Esophagus squamous epithelium (tissue), 5 donors: ENCODE measurements at places on chromosomes 4 and X.

DNA sequence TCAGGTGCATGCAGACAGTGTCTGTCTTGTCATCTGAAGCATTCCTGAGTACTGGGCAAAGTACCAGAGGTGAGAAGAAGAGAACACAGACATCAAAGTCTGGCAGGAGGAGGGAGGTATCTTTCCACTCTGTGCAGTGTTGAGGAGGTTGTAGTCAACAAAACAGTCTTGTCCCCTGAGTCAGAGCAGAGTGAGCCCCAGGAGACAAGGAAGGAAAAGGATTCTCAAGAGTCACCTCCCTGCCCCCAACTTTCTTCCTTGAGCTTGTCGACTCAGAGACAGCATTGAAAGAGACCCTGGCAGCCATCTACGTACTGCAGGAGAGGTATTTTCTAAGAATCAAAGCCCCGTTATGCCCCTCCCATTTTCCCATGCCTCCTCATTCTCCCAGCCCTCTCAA lies 4.4 kb upstream of the SRPX start:
- peaks cover 5% of the 10 kb centered on the region for H3K27me3 ChIP-seq
- no peak overlapping the region for H3K4me3 ChIP-seq
- H3K36me3 ChIP-seq = no peaks in the 10 kb centered on the region
- peaks cover 10% of the 10 kb centered on the region for H3K4me1 ChIP-seq

- peaks cover 58% of the 10 kb centered on the region for H3K4me1 ChIP-seq
- no peak overlapping the region for H3K4me3 ChIP-seq
- DNase-seq = no peak
- H3K27me3 ChIP-seq = no peaks in the 10 kb centered on the region
Observed at GRCh38 chr4:124708517-124709300, 3.8 kb downstream of the ANKRD50 start.

DNA sequence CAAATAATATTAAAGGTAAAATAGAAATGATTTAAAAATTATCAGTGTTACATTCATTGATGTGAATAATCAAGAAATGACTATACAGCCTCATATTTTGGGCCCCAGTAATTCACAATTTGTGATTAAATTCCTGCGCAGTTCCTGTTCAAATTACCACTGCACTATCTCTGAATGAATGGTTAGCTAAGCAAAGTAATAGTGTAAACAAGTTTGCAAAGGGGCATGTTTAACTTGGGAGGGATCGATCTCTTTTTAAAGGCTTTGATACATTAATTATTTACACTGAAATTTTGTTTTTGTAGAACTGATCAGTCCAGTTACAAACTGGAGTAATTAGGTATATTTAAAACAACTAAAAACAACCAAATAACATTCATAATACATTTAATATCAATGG lies 784.4 kb downstream of the RPA4 start:
- no peak for DNase-seq
- no peaks in the 10 kb centered on the region for H3K27me3 ChIP-seq
- no peaks in the 10 kb centered on the region for H3K36me3 ChIP-seq
- no peak overlapping the region for H3K4me3 ChIP-seq
- no peak overlapping the region for H3K27ac ChIP-seq

- H3K4me1 ChIP-seq = no peaks in the 10 kb centered on the region
- H3K4me3 ChIP-seq = no peak overlapping the region
- H3K27ac ChIP-seq = no peak overlapping the region
- H3K36me3 ChIP-seq = no peaks in the 10 kb centered on the region
- no peaks in the 10 kb centered on the region for H3K27me3 ChIP-seq
Observed at GRCh38 chr4:34323549-34324320, 1920.6 kb downstream of the ARAP2 start.

DNA sequence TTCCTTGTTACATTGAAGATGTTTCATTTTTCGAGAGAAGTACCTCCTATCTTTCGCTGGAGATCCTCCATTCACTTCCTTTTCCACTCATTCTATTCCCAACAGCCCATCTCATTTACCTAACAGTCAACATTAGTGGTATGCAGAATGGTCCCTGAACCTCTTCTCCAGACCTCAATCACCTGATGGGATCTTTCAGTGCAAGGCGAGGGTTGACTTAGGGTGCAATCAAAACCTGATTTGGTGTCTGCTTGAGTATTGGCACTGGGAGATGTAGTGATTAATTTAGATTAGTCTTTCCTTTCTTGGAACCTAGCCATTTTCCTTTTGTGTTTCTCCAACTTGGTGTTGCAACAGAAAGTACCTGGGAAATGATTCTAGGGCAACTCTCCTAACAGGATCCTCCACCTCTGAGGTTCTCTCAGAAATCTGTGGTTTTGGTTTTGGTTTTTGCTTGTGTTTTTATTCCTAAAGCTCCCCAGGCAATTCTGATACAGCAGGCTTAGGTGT lies 18.4 kb downstream of the DDX3X start:
- H3K36me3 ChIP-seq = peaks cover 9% of the 10 kb centered on the region
- H3K27me3 ChIP-seq = no peaks in the 10 kb centered on the region
- H3K27ac ChIP-seq = no peak overlapping the region
- no peak overlapping the region for H3K4me3 ChIP-seq
- peaks cover 22% of the 10 kb centered on the region for H3K4me1 ChIP-seq

GRCh38 chr4:137443031-137443800 lies 89.1 kb downstream of the PCDH18 start:
- no peaks in the 10 kb centered on the region for H3K4me1 ChIP-seq
- DNase-seq = no peak
- H3K36me3 ChIP-seq = no peaks in the 10 kb centered on the region
- no peak overlapping the region for H3K4me3 ChIP-seq
- no peak overlapping the region for H3K27ac ChIP-seq

DNA sequence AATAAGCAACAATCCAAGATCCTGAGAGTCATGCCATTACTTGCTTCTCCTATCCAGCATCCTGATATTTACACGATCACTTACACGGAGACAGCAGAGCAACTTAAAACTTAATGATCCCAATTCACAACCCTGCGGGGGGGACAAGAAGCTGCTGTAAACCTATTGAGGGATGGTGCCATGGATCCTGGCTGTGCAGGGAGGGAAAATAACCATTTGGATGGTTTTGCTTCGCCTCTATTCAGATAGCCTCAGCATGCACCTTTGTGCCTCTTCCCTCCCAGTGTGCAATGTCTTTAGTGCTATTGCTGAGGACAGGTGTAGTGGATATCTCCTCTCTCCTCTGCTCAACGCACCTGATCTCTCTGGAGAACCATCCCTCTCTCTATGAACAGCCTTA lies 89.7 kb upstream of the PPARGC1A start:
- H3K4me1 ChIP-seq = no peaks in the 10 kb centered on the region
- H3K4me3 ChIP-seq = no peak overlapping the region
- no peaks in the 10 kb centered on the region for H3K36me3 ChIP-seq
- no peaks in the 10 kb centered on the region for H3K27me3 ChIP-seq

DNA sequence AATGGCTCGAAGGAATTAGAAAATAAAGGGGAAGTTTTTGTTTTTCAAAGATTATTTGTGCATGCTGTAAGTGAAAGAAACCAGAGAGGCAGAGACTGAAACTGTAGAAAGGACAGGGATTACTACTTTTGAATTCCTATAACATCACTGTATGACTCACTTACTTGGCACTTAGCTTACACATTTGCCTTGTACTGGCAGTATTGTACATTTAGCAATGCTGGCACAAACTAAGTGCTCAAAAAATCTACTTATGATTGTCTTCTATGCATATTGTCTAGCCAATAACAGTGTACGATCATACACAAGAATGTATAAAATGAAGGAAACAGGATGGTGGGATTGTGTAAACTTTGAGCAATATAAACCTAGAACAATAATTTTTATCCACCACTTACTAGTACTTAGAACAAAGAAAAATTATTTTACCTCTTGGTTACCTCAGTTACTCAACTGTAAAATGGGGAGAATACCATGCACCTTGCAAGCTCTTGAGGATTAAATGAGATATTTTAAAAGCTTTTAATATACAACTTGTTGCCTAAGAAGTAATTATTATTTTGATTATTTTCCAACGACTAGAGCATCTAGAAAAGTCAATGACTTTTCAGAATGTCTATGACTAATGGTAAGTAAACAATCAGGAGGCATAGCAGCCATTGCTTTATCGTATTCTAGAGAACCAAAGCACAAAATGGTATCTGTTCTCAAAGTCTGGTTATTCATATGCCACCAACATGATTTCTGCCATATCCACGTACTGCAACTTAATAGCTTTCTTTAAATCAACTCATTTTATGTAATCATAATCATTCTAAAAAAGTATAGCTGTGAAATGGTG lies 4.7 kb downstream of the FAM120C start:
- no peak overlapping the region for H3K4me3 ChIP-seq
- no peak for DNase-seq
- peak overlapping the region; percentile 7 for H3K27ac ChIP-seq
- H3K36me3 ChIP-seq = no peaks in the 10 kb centered on the region
- no peaks in the 10 kb centered on the region for H3K27me3 ChIP-seq

DNA sequence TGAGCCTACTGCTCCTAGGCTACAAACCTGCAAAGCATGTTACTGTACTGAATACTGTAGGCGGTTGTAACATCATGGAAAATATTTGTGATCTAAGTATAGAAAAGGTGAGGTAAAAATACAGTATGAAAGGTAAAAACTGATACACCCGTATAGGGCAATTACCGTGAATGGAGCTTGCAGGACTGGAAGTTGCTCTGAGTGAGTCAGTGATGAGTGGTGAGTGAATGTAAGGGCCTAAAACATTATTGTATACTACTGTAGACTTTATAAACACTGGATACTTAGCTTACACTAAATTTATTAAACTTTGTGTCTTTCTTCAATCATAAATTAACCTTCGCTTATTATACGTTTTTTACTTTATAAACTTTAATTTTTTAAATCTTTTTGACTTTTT lies 3.7 kb downstream of the KIF4A start:
- peaks cover 5% of the 10 kb centered on the region for H3K4me1 ChIP-seq
- no peaks in the 10 kb centered on the region for H3K36me3 ChIP-seq
- H3K27me3 ChIP-seq = no peaks in the 10 kb centered on the region
- no peak for DNase-seq
- H3K4me3 ChIP-seq = no peak overlapping the region

DNA sequence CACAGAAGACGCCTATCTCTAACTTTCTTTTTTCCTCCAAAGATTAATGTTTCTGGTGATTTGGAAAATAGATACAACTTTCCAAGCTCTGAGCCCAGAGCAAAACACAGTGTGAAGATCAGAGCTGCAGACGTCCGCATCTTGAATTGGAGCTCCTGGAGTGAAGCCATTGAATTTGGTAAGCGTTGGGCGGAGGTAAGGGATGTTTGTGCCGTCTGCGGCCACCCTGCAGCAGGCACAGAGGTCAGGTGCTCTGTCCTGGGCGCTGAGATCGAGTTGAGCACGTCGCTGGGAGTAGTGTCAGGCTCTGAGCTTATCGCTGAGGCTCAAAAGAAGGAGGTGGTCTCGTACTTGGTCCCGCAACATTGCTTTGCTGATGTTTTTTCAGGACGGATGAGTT lies 31.8 kb downstream of the CSF2RA start:
- no peaks in the 10 kb centered on the region for H3K36me3 ChIP-seq
- no peak overlapping the region for H3K27ac ChIP-seq
- no peak overlapping the region for H3K4me3 ChIP-seq
- no peaks in the 10 kb centered on the region for H3K4me1 ChIP-seq

DNA sequence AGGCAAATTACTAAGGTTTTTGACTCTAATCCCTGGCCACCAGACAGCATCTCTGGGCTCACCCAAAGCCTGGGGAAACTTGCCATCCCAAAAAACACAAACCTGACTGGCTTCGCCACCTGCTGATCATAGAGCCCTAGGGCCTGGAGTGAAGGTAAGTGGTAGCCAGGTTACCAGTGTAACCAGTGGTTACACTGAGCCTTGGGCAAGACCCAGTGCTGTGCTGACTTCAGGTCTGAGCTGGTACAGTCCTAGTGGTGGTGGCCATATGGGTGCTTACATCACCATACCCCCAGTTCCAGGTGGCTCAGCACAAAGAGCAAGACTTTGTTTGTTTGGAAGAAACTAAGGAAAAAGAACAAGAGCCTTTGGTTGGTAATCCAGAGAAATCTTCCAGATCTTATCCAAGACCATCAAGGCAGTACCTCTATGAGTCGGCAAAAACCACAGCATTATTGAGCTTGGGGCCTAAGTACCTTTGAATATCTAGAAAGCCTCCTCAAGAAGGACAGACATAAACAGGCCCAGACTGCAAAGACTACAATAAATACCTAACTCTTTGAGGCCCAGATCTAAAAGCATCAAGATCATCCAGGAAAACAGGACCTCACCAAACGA lies 13.7 kb downstream of the MED14 start:
- no peak overlapping the region for H3K27ac ChIP-seq
- no peaks in the 10 kb centered on the region for H3K27me3 ChIP-seq
- H3K4me3 ChIP-seq = no peak overlapping the region
- peaks cover 16% of the 10 kb centered on the region for H3K36me3 ChIP-seq
- H3K4me1 ChIP-seq = no peaks in the 10 kb centered on the region
- no peak for DNase-seq

GRCh38 chr4:165965503-165965902 lies 92.5 kb downstream of the TLL1 start:
- no peak for DNase-seq
- H3K36me3 ChIP-seq = no peaks in the 10 kb centered on the region

DNA sequence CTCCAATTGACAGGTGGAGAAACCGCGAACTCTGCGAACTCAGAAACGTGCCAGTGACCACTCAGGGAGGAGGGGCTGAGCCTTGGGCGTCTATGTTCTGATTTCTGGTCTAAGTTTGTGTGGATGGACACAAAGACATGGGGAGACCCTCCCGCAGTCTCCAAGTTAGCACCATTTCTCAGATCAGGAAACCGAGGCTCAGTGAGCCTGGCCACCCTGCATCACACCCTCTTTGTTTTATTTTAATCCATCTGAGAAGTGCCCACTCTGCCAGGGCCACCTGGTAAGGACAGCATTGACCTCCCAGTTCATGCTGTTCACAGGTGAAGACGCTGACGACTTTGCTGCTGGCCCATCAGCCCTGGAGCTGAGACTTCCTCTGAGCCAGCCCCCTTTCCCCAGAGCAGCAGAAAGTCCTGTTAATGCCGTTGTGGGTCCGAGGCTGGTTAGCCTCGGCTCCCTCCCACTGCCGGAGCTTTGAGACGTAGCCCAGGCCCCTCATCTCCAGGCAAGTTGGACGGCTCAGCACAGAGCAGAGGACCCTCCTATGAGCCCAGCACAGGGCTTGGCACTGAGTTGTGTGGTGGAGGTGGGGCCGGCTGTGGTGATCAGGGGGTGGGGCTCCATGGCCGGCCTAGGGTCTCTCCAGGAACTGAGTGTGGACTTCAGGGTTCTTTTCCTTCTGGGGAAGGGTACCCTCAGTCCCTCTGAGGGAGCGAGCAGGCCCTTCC lies 43.7 kb downstream of the PSAPL1 start:
- no peak for DNase-seq
- H3K27ac ChIP-seq = no peak overlapping the region
- H3K27me3 ChIP-seq = no peaks in the 10 kb centered on the region
- no peaks in the 10 kb centered on the region for H3K36me3 ChIP-seq

GRCh38 chr4:106062452-106062875 lies 167.2 kb downstream of the NPNT start:
- no peak overlapping the region for H3K27ac ChIP-seq
- no peaks in the 10 kb centered on the region for H3K4me1 ChIP-seq
- no peaks in the 10 kb centered on the region for H3K36me3 ChIP-seq
- H3K27me3 ChIP-seq = no peaks in the 10 kb centered on the region
